ENCODE measurements at places on chromosomes 7 and 10.

DNA sequence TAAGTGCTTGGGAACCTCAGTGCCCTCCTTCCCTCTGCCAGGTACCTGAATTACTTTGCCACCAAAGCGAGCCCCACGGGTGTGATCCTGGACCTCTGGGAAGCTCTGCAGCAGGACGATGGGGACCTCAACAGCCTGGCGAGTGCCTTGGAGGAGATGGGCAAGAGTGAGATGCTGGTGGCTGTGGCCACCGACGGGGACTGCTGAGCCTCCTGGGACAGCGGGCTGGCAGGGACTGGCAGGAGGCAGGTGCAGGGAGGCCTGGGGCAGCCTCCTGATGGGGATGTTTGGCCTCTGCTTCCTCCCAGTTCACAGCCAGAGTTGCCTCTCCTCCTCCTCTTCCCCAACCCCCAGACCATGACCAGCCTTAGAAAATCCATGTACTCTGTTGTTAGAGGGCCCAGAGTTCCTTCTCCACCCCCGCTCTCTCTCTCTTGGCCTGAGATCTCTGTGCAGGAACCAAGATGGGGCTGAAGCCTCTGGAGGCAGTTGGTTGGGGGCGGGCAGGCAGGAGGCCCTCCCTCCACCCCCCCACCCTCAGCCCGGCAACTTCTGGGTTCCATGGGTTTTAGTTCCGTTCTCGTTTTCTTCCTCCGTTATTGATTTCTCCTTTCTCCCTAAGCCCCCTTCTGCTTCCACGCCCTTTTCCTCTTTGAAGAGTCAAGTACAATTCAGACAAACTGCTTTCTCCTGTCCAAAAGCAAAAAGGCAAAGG lies 19.8 kb upstream of the SLC29A3 start:
- DNase-seq, result no peak

DNA sequence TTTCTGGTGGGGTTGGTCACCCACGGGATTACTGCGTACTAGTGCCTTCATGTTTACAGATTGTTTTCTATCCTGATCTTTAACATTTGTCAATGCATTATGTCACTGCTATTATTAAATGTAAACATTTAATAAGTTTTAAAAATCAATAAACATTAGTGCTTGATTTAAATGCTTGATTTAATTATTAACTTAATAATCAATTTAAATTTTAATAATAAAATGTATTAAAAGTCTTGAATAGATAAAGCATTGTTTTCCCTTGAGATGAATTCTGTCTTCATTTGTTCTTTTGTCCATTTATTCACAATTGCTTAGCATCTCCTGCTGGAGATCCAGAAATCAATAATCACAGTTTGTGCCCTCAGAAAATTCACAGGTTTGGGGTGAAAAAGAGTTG lies 201.8 kb upstream of the HDAC9 start:
- no peak for DNase-seq

GRCh38 chr10:127315888-127316287 lies 119.5 kb upstream of the INSYN2A start:
- no peak for DNase-seq

- DNase-seq, result no peak
Measured at GRCh38 chr10:78729366-78729765, 339.4 kb upstream of the ZMIZ1 start.

DNA sequence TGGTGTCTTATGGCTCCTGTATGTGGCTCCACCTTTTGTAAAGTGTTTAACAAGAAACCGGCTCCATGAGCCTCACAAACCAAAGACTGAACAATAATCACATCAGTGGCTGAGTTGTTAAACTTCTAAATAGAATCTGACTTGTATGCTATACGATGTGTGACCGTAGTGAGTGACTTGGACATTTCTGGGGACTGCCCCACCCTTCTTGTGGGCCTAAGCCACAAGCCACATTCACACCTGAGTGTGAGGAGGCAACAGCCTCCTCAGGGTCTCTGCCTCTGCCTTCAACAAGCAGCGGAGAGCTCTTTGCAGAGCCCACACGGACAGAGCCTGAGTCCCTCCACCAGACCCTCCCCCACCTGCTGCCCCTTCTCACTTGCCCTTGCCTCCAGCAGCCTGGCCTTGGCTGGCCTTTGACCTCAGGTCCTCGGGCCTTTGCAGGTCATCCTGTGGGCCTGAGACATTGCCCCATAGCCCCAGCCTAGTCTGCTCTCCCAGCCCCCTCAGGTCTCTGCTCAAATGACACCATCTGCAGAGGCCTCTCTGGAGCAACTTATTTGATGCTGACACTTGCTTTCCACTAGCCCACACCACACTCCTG lies 156.8 kb upstream of the TNS3 start:
- no peak for DNase-seq

- DNase-seq, result no peak
Measured at GRCh38 chr7:107505362-107505761, 35.5 kb downstream of the GPR22 start.

- DNase-seq, result no peak
Measured at GRCh38 chr7:4018601-4019316, 663.3 kb upstream of the FOXK1 start.

DNA sequence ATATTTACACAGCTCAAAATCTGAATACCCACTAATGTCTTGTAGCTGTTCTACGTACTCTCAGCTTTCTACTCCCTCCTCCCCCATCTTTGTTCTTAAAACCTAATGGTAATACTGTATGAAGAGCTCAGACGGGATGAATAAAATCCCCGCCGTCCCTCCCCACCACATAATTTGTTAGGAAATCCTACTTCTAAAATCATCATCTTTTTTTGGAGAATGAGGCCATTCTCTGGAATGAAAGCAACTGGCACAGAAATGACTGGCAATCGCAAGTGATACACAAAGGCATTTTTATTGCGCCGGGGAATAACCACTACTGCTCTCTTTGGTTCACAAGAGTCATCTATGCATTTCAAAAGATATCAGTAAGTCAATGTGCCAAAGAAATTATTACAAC lies 27.3 kb downstream of the SLC35B4 start:
- DNase-seq, result no peak

GRCh38 chr10:24097751-24098207 lies 111.2 kb upstream of the KIAA1217 start:
- no peak for DNase-seq

- DNase-seq, result no peak
Measured at GRCh38 chr10:98344589-98345038, 70.4 kb downstream of the PYROXD2 start.

DNA sequence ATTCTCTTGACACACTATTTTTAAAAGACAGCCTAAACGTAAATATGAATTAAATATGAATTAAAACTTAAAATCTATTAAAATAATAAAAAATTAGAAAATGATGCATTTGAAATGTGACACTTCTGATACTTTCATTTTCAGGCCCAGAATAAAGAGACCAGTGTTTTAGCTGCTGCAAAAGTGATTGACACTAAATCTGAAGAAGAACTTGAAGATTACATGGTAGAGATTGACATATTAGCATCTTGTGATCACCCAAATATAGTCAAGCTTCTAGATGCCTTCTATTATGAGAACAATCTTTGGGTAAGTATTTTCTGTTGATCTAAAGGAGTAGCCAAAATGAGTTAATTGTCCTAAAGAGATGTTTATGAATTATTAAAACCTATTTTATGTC lies 23.6 kb downstream of the SLK start:
- no peak for DNase-seq

- DNase-seq, result no peak
Measured at GRCh38 chr7:104550362-104550761, 222.0 kb downstream of the LHFPL3 start.
